ENCODE measurements at places on chromosomes 3 and 15.
A peak's percentile ranks its signal among the peaks of the same experiment; 100 is the strongest.

GRCh38 chr3:71444028-71444860 is 139.3 kb downstream of the FOXP1 start:
- no peak for DNase-seq

DNA sequence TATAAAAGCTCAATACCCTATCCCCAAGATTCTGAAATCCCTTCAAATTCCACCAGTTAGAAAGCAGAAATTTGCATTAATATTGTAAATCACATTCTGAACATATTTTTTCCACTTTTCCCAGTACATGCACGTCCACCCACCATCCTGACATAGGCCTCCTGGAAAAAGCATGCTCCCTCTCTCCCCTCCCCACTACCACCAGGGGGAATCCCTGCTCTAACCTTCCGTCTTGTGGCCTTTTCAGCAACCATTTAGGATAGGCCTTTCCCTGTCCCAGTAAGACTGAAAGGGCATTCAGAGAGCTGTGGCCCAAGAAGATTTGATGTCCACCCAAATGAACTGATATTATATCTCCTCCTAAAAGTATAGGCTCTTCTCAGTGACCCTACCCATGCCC is 182.1 kb downstream of the ARRDC4 start:
- DNase-seq: no peak

- no peak for DNase-seq
Measured at GRCh38 chr15:36334059-36334458, 245.4 kb upstream of the CDIN1 start.

- no peak for DNase-seq
Measured at GRCh38 chr15:88703533-88703932, 64.7 kb downstream of the ISG20 start.

GRCh38 chr3:26018889-26019288 is 229.0 kb downstream of the OXSM start:
- DNase-seq: no peak

DNA sequence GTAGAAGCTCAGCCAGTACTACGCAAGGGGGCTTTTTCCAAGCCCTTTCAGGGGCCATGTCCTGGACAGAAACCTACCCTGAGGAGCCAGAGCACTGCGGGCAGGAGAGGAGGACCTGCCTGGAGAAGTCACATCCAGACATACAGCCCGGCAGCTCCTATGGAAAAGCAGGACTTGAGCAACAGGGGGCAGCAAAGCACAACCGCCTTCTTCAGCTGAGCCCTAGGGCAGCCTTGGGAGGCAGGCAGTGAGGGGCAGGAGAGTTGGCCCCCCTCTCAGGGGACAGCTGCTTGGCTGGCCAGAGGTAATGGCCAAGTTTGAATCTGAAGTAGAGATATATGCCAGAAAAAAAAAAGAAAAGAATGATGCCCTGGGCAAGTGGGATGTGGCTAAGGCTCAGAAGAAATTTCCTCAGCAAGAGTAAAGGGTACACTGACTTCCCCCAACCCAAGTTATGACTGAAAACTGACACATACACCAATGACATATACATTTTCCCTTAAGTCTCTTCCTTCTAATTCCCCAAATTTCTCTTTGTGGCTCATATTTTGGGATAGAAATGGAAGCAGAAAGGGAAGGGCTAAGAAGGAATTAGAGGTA is 56.9 kb downstream of the CYP19A1 start:
- peak; percentile 22 for DNase-seq

DNA sequence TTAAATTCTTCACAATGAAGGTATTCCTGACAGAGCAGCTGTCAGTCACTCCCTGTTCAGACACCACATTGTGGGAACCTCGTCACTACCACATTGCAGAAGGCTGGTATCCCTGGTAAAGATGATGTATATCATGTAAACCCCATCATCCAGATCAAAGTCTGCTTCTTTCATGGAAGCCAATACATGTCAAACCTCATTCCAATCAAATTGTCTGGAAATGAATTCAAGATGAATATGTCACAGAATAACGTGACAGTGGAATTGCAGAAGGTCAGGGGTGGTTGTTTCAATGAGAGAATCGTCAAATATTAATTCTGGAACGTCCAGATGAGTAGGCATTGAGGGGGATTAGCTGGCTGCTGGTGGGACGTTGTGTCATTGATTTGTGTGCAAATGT is 4.2 kb downstream of the ZIC4 start:
- no peak for DNase-seq

Measured in NCI-H1930 (cell line).